ENCODE measurements at places on chromosomes 4 and X. TPM values are rescaled to one million over a fixed set of nuclear protein-coding genes. Genes with fewer than 3 reads are reported as not detected.

Gene DGKQ
- 11.3 TPM for total RNA-seq

DNA sequence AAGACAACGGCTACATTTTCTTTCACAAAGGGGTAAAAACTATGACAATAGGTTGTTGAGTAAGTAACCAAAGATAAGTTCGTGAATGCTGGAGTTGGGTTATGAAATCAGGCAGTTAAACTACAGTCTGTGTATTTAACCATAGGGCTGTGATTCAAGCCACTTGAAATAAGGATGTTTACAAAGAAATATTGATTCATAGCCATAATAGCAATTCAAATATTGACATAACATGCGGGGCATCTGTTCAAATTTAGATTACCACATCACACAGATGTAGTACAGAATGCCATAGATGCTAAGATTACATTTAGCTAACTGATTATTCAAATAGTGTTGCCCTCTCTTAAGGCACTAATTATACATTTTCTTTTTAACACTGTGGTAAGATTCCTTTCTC, 364.1 kb downstream of the FSTL5 start:
- H3K27me3 ChIP-seq: no peaks in the 10 kb centered on the region
- no peak overlapping the region for H3K27ac ChIP-seq
- no peak overlapping the region for H3K4me3 ChIP-seq
- DNase-seq: no peak

DNA sequence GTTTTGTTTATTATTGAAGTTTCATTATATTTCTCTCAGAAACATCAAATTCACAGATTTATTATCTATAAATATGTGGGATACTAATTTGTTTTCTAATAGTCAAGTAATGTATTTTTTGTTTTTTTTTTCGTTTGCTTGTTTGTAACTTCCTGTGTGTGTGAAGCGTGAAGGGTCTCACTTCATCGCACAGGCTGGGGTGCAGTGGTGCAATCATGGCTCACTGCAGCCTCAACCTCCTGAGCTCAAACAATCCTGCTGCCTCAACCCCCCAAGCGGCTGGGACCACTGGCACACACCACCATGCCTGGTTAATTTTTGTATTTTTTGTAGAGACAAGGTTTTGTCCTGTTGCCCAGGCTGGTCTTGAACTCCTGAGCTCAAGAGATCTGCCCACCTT, 55.1 kb downstream of the SH3RF1 start:
- no peaks in the 10 kb centered on the region for H3K27me3 ChIP-seq
- no peaks in the 10 kb centered on the region for H3K36me3 ChIP-seq
- H3K4me3 ChIP-seq: no peak overlapping the region

DNA sequence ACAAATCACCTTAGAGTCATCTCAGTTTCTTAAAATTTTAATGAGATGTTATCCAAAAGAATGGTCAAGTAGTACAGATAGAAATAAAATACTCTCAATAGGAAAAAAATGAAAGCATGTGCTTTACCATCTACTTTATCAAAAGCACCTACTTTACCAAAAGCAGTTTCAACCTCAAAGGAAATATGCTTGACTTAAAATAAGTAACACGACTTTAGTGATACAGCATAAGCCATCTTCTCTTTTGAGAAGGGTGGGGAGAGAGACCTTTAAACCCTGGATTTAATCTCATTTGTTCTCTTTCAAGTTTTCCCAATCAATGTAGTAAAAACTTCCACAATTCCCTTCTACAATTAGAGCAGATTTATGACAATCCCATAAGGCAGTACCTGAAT, 26.5 kb downstream of the OTUD4 start:
- no peaks in the 10 kb centered on the region for H3K27me3 ChIP-seq
- H3K4me3 ChIP-seq: no peak overlapping the region
- no peak for DNase-seq
- peaks cover 11% of the 10 kb centered on the region for H3K36me3 ChIP-seq
- H3K27ac ChIP-seq: no peak overlapping the region

- no peak overlapping the region for H3K4me3 ChIP-seq
- no peak overlapping the region for H3K27ac ChIP-seq
- H3K4me1 ChIP-seq: no peaks in the 10 kb centered on the region
- H3K36me3 ChIP-seq: peaks cover 27% of the 10 kb centered on the region
- no peak for DNase-seq
- H3K27me3 ChIP-seq: no peaks in the 10 kb centered on the region
These were observed 69.8 kb downstream of the CCKAR start for GRCh38 chr4:26420438-26420837.

DNA sequence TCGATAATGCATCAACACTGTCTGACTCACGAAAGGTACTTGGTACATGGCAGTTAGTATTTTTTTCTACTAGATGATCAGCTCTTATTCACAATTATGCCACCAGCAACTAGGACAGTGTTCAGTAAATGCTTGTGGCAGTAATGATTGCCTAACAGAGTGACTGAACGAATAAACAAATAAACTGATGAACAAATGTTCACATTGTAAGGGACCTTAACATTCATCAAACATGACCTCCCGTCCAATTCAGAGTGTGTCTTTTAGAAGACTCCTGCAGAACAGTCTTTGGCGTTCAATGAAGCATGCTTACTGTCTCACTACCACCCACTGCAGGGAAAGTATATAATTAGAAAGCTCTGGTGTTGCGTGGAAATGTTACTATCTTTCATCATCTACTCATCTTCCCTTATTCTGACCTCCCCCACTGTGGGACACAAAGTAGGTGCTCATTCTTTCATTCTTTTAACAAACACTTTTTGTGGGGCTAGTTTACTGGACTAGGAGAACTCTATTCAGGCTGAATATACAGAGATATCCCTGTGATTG, 319.3 kb downstream of the RAB28 start:
- no peaks in the 10 kb centered on the region for H3K36me3 ChIP-seq
- no peaks in the 10 kb centered on the region for H3K27me3 ChIP-seq
- DNase-seq: no peak
- no peak overlapping the region for H3K4me3 ChIP-seq
- H3K4me1 ChIP-seq: no peaks in the 10 kb centered on the region
- no peak overlapping the region for H3K27ac ChIP-seq

Gene PIR
- 4.6 TPM for total RNA-seq

DNA sequence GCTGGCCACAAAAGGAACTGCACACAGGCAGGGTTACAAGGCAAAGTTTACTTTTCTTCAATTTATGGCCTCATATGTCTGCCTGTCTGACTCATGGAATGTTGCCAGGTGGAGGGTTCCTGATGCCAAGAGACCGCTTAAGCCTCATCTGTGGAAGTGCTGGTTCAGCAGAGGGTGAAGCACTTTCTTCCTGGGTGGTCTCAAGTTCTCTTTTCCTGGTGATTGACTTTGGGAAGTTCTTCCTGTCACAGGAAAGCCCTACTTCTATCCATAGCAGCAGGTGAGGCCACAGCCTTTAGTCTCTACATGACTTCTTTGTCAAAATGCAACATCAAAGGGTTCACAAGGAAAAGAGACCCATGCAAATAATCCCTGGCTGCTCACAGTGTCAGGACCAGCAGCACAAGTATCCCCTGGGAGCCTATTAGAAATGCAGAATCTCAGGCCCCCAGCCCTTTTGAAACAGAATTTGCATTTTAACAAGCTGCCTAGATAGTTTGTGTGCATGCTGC, 81.4 kb upstream of the IGFBP7 start:
- no peaks in the 10 kb centered on the region for H3K4me1 ChIP-seq
- no peak overlapping the region for H3K4me3 ChIP-seq
- no peaks in the 10 kb centered on the region for H3K36me3 ChIP-seq
- no peaks in the 10 kb centered on the region for H3K27me3 ChIP-seq
- no peak for DNase-seq
